ENCODE measurements at places on chromosomes 2 and 18. TPM values are rescaled to one million over a fixed set of nuclear protein-coding genes. Genes with fewer than 3 reads are reported as not detected.

Gene PXDN
- 210 TPM for total RNA-seq

Gene POTEC
- not detected for total RNA-seq

Gene REEP1
- 6.5 TPM for total RNA-seq

Gene OTX1
- 0.12 TPM for total RNA-seq

Gene GPR55
- 0.18 TPM for total RNA-seq

Gene HOXD10
- 86.1 TPM for total RNA-seq

Gene ZEB2
- total RNA-seq = 240 TPM

Gene IL36A
- not detected for total RNA-seq

Data from metanephros (tissue), 2 donors.